ENCODE measurements at places on chromosomes 3 and 15. TPM values are rescaled to one million over a fixed set of nuclear protein-coding genes. Genes with fewer than 3 reads are reported as not detected.

DNA sequence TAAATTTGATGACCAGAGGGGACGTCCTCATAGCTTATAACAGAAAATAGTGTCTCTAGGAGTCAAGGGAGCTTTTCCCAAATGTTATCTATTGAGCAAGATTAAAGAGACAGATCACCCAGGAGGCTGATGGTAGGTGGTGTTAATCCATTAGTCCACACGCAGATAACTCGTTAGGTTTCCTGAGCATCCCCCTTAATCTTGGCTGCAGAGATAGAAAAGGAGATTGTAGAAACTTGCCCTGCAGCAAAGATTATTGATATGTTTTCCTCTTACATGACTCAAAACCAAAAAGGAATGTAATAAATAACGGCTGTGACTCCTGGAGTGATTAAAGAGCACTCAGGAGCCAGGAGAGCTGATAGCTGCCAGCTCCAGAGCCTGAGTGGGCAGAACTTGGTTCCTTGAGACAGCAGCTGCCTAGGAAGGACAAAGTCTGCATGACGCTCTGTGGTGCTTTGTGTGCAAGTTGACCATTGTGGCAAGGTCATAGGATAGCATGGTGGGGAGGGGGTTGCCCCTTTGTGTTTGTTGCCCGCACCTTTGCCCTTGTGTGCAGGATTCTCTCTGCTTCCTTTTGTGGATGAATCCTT, 234.8 kb downstream of the PTPRG start:
- no peak for DNase-seq

The ZBTB47 gene
- 10.9 TPM for total RNA-seq

DNA sequence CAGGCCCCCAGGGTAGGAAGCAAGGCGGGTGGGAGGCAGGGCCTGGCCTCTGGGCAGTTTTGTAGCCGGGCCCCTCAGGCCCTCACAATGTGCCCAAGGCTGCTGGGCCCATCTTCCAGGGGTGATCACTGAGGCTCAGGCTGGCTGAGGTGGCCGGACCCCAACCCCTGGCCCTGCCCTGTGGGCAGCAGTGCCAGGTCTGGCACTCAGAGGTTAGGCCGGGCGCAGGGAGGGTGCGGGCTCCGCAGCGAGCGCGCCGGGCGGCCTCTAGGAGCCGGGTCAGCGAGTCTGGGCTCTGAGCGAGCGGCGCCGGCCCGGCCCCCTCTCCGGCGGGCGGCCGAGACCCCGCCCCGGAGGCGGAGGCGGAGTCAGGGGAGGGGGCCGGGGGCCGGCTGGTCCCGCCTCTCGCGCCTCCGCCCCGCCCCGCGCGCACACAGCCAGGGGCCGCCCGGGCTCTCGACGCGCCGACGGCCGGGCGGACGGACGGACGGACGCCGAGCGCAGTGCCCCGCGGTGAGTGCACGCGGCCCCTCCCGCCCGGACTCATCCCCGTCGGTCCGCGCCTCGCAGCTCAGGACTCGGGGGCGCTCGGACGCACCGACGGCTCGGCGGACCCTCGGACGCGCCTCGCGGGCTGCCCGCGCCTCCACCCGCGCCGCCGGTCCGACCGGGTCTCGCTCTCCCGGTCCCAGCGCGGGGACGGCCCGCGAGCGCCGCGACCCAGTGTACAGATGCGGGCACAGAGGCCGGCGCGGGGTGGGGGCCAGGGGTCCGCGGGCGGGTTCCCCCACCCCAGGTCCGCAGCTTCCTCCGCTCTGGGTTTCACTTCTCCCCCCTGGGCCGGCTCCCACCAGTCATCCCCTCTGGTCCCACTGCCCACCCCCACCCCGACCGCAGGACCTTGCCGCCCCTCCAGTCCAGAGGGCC, at the start of gene FBLN2:
TSS of gene FBLN2 (plus strand) at position 430 of the 927 bp plus-strand sequence. CDS start 21,231 bp downstream, outside the sequence.
- DNase-seq = no peak

The ZNF80 gene
- not detected for total RNA-seq

The FAM174B gene
- 0.56 TPM for total RNA-seq

DNA sequence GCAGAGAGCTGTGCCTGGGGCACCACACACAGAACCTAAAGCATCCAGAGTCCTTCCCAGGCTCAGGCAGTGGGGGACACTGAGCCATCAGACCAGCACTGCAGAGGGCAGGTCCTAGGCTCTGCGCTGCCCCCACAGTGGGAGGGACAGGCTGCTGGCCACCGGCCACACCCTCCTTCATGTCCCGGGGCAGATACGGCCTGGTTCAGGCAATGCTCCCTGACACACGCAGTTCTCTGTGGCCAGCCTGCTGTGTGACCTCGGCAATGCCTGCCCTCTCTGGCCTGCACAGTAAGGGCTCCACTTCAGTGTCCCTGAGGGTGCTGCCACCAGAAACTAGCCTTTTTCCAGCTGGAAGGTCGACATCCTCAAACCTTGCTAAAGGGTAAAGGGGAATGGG, 12.4 kb downstream of the LINGO1 start:
- DNase-seq = no peak

GRCh38 chr15:62071711-62072308, 5.0 kb downstream of the C2CD4A start:
- DNase-seq = peak; percentile 57

GRCh38 chr3:64650715-64651114, 37.1 kb downstream of the ADAMTS9 start:
- DNase-seq = peak; percentile 41

The MYH15 gene
- 0.28 TPM for total RNA-seq

The CCR2 gene
- not detected for total RNA-seq

DNA sequence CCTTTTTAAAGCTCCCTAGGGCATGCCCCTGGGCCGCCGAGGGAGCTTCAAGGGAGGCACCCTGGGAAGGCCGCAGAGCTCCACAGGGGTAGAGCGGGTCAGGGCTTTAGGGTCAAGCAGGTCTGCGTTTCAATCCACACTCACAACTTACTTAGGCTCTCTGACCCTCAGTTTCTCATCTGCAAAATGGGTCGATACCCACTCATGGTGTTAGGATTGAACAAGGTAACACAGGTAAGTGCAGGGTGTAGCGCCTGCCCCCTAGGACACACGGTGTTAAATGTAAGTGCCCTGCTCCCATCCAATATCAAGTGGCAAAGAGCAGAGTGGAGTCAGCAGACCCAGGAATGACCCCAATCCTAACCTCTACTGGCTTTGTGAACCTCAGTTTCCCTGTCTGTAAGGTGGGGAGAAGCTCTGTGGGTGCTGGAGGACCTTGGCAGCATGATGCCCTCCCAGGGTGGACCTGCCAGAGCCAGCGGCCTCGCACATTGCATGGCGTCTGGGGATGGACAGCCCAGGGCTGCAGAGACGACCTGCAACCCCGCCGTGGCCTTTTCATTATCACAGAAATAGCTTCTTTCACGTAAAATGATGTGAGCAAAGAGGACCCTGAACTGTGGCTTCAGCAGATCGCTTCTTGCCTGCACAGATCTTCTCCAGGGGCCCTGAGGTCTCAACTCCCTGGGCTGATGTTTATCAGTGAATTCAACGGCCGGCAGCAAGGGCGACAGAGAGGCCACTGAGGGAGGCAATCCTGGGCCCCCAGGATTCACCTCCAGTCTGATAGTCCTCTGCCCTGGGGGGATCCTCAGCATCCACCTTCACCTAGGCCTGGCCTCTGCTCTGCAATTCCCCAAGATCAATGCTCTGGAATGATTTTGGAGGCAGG, 138.5 kb downstream of the CHSY1 start:
- DNase-seq = no peak

DNA sequence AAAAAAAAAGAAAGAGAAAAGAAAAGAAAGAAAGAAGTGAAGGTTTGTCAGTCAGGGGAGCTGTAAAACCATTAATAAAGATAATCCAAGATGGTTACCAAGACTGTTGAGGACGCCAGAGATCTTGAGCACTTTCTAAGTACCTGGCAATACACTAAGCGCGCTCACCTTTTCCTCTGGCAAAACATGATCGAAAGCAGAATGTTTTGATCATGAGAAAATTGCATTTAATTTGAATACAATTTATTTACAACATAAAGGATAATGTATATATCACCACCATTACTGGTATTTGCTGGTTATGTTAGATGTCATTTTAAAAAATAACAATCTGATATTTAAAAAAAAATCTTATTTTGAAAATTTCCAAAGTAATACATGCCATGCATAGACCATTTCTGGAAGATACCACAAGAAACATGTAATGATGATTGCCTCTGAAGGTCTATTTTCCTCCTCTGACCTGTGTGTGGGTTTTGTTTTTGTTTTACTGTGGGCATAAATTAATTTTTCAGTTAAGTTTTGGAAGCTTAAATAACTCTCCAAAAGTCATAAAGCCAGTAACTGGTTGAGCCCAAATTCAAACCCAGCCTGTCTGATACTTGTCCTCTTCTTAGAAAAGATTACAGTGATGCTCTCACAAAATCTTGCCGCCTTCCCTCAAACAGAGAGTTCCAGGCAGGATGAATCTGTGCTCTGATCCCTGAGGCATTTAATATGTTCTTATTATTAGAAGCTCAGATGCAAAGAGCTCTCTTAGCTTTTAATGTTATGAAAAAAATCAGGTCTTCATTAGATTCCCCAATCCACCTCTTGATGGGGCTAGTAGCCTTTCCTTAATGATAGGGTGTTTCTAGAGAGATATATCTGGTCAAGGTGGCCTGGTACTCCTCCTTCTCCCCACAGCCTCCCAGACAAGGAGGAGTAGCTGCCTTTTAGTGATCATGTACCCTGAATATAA, 2.0 kb downstream of the B2M start:
- peak; percentile 43 for DNase-seq

GRCh38 chr3:138594935-138595610, 1.0 kb upstream of the CEP70 start:
- DNase-seq = no peak

The STAB1 gene
- total RNA-seq = not detected

- DNase-seq = no peak
Measured at GRCh38 chr3:42501321-42501680, 1.1 kb upstream of the VIPR1 start.

DNA sequence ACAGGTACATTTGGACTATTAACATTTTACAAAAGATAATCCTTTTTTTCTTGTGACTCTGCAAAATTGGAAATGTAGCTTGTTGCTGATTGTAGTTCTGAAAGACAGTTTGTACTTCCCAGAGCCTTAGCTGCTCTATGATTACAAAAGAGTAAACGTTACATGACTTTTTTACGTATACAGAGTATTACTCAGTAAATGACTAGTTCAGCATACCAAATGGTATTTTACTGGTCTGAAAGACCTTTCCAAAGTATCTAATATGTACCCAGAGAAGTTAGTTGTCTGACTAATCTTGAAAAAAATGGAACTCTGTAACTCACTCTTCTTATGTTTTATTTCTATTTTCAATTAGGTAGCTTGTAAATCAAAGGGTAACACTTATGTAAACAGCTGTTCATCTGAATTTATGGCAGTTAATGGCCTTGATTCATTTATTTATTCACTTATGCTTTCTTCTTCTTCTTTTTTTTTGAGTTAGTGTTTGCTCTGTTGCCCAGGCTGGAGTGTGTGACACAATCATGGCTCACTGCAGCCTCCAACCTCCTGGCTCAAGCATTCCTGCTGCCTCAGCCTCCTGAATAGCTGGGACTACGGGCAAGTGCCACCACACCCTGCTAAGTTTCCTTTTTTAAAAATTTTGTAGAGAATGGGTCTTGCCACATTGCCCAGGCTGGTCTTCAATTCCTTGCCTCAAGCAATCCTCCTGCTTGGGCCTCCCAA, 151.7 kb downstream of the C3orf38 start:
- no peak for DNase-seq

The ADIPOQ gene
- total RNA-seq = not detected

The CEP19 gene
- total RNA-seq = 1.7 TPM

DNA sequence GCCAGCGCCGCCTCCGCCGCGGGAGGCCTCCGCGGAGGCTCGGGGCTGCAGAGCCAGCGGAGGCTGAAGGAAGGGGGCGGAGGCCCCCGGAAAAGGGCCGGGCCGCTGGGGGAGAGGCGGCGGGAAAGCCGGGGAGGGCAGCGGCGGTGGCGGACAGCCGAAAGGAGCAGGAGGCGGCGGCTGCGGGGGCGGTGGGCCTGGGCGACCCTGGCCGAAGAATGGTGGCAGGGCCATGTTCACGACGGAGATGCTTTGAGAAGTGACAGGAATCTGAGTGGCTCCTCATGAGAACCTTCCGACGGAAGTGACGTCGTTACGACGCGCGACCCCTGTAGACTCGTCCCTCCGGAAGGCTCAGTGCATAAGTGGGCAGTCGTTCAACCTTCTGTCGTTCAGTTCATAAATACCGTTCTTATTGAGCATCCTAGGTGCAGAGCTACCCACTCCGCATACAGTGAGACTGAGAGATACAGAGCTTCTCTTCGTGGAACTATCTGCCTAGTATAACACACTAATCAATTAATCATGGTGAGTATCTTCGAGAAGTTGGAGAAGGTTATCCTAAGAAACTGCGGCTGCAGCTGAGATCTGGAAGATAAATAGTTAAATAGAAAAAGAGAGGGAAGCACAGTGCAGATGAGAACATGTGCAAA, at the start of gene PDCD7:
TSS of gene PDCD7 (minus strand) at position 261 of the 653 bp plus-strand sequence. CDS start at position 234, 27 bp downstream.
- DNase-seq = peak; percentile 92

The ZNF620 gene
- total RNA-seq = 0.72 TPM

DNA sequence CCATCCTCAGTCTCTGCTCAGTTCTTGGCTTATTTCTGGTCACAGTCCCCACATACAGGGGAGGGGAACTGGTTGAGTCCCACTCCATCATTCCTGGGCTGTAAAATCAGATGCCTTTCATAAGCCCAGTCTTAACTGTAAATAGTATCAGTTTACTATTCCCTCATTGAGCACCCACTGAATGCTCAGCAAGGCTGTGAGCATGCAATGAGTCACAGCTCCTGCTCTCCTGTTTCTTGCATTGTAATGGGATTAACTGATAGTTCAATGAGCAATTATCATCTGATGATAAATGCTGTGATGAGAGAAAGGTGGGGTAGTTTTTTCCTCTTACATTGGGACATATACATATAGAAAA, 113.6 kb upstream of the TPM1 start:
- DNase-seq = peak; percentile 92

- no peak for DNase-seq
Measured at GRCh38 chr3:126125341-126125740, 41.4 kb upstream of the SLC41A3 start.

- DNase-seq = no peak
Measured at GRCh38 chr15:41567261-41567660, 8.2 kb downstream of the TYRO3 start.

GRCh38 chr3:106765342-106765741, 611.9 kb upstream of the CCDC54 start:
- DNase-seq = peak; percentile 85

The ROBO1 gene
- total RNA-seq = 53.9 TPM

The PEX5L gene
- total RNA-seq = under 0.01 TPM

DNA sequence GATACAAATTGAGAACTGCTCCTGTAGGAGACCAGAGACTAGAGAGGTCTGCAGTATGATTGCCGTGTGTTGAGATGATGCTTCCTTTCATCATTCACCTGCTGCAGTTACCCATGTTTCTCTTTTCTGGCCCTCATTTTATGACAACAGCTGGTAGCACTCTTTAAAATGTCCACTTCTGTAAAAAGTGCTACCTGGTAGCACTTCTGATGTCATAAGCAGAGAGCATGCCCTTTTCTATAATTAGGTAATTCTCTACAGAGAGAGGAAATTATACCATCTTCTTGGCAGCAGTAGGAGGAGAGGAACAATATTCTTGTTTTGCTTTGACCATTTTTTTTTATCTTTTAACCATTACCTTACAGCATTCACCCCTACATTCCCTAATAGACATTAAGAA, 123.8 kb downstream of the PPM1L start:
- DNase-seq = no peak

The LRRC3B gene
- total RNA-seq = not detected
